Ovary (tissue), 10 donors: ENCODE measurements at places on chromosomes 6 and 20. TPM values are rescaled to one million over a fixed set of nuclear protein-coding genes. Genes with fewer than 3 reads are reported as not detected.

Gene KIFC1
- polyA plus RNA-seq: 2.3 TPM

DNA sequence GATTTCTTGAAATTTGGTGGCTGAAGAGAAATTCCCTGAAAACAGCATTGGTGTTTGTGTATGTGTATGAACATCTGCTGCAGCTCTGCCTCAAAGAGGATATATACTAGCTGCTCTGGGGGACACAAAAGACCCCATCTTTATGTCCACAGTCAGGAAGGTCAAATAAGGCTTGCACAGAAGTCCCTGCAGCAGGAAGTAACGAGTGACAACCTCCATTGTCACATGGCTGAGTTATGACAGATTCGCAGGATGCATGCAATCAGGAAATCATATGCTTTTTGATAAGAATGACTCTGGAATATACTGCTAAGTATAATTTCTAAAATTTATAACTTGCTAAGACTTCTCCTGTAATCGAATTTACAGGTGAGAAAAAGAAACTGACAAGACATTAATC is 225.9 kb upstream of the CST7 start:
- no peak for DNase-seq
- H3K27me3 ChIP-seq: no peaks in the 10 kb centered on the region
- no peaks in the 10 kb centered on the region for H3K36me3 ChIP-seq
- H3K27ac ChIP-seq: no peak overlapping the region
- H3K4me1 ChIP-seq: no peaks in the 10 kb centered on the region

DNA sequence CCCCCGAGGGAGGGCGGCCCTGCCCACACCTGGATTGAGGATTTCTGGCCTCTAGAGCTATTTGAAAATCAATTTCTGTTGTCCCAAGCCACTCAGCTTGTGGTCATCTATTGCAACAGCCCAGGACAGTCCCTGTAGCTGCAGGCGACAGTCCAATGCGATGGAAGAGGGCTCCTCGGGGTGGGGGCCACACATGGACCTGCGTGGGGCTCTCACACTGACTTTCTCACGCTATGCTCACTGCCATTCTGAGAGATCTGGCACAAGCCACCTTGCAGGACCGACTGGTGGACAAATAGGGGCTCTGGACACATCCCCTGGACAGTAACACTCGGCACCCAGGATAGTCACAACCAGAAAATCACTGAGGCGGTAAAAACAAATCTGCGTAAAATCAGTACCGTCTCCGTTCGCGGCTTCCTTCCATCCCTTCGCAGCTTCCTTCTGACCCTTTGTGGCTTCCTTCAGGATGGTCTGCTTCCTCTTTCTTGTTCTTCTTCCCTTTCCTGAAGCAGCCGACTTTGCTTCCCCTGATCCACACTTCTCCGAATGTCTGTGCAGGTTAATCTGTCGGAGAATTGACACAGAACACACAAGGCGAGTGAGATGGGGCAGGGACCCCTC is 21.8 kb downstream of the CTCFL start:
- H3K27ac ChIP-seq: no peak overlapping the region
- no peaks in the 10 kb centered on the region for H3K27me3 ChIP-seq
- no peaks in the 10 kb centered on the region for H3K4me1 ChIP-seq
- no peak for DNase-seq

DNA sequence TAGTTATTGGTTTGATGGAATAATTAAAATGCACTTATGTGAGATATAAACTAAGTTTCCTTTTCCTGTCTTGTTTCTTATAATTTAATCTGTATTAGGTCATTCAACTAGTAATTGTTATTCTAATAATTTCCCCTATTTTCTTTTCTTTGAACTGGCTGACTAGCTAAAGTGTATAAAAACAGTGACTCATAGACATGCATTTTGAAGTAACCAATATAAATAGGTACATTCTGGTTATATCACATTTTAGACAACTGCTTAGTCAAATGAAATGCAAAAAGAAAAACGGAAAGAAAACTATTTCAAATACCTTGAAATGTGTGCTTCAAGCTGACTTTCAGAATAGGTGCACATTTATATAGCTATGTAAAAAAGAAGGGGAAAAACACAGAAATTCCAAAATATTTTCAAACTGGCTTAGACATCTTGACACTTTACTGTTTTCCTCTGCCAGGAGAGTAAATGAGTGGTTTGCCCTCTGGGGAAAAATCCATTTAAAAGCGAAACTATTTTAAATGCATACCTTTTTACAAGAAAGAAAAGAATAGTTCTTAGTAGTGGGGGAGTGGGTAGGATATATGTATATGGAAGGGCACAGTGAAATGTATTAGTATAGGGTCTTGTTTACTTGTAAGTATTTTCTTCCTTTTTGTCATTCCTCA is 28.3 kb downstream of the KCNQ5 start:
- H3K27ac ChIP-seq: no peak overlapping the region
- no peak for DNase-seq
- no peaks in the 10 kb centered on the region for H3K27me3 ChIP-seq

Gene ZSCAN16
- polyA plus RNA-seq: 4.0 TPM

DNA sequence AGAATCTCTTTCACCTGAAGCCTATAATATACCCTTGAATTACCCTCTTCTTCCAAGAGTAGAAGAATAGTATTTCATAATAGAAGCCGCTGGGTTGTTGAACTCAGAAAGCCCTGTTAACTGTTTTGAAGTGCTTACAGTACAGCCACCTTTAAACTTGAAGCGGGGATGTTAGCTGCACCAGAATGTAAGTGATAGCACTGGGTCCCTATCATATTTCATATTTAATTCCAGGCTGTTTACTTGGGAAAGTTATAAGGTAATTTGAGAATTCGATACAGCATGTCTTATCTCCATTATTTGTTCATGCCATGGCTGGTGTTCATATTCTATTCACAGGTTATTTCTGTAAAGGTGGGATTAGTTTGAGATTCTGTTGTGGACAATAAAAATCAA is 63.5 kb upstream of the VSTM2L start:
- no peak overlapping the region for H3K27ac ChIP-seq
- H3K36me3 ChIP-seq: no peaks in the 10 kb centered on the region
- H3K4me3 ChIP-seq: no peak overlapping the region
- H3K27me3 ChIP-seq: no peaks in the 10 kb centered on the region
- no peak for DNase-seq

- H3K27ac ChIP-seq: no peak overlapping the region
- DNase-seq: no peak
- no peak overlapping the region for H3K4me3 ChIP-seq
- no peaks in the 10 kb centered on the region for H3K36me3 ChIP-seq
- no peaks in the 10 kb centered on the region for H3K27me3 ChIP-seq
These were observed 165.4 kb downstream of the OGFRL1 start for GRCh38 chr6:71454056-71454455.

Gene GGT7
- 15.5 TPM for polyA plus RNA-seq

DNA sequence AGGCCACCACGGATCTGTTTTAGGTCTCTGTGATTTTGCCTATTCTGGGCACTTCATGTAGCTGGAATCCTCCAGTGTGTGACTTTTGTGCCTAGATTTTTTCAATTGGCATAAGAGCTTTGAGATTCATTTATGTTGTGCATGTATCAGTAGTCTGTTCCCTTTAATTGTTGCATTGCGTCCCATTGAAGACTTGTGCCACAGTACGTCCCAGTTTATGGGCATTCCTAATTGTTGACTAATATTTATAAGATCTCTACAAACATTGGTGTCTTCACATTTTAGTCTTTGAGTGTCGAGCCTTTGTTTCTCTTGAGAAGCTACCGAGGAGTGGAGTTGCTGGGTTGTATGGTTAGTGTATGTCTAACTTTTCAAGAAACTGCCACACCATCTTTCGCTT is 704 bp upstream of the FAM210B start:
- H3K4me1 ChIP-seq: peaks cover 19% of the 10 kb centered on the region
- no peaks in the 10 kb centered on the region for H3K36me3 ChIP-seq
- no peak overlapping the region for H3K27ac ChIP-seq
- no peak overlapping the region for H3K4me3 ChIP-seq
- no peaks in the 10 kb centered on the region for H3K27me3 ChIP-seq

Gene ENPP4
- 6.5 TPM for polyA plus RNA-seq

Gene TCP11
- 0.50 TPM for polyA plus RNA-seq

DNA sequence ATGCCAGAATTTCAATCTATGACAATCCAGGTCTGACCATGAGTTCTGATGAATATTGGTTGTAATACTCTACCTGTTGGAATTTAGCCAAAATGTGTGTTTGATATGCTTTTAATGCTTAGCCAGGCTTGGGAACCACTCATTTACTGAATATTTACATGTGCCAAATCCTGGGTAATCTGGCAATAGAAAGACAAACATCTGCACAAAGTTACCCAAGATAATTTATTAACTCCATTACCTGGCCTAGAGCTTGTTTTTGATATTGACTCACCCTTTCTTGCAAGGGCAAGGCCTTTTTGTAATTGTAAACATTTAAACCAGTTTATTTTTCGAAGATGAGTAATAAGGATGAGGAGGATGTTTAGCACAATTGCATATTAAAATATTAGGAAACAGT is 13.5 kb upstream of the CD2AP start:
- no peaks in the 10 kb centered on the region for H3K36me3 ChIP-seq
- H3K27ac ChIP-seq: no peak overlapping the region
- H3K4me1 ChIP-seq: no peaks in the 10 kb centered on the region
- H3K27me3 ChIP-seq: no peaks in the 10 kb centered on the region
- H3K4me3 ChIP-seq: no peak overlapping the region
- no peak for DNase-seq

GRCh38 chr6:168165373-168165772 is 86.4 kb upstream of the FRMD1 start:
- no peak for DNase-seq
- H3K27me3 ChIP-seq: no peaks in the 10 kb centered on the region
- H3K4me3 ChIP-seq: no peak overlapping the region
- no peaks in the 10 kb centered on the region for H3K36me3 ChIP-seq
- H3K4me1 ChIP-seq: no peaks in the 10 kb centered on the region
- no peak overlapping the region for H3K27ac ChIP-seq

GRCh38 chr20:46351357-46352058 is 43.2 kb upstream of the CDH22 start:
- no peaks in the 10 kb centered on the region for H3K27me3 ChIP-seq
- no peak overlapping the region for H3K4me3 ChIP-seq
- H3K36me3 ChIP-seq: no peaks in the 10 kb centered on the region
- no peak for DNase-seq

DNA sequence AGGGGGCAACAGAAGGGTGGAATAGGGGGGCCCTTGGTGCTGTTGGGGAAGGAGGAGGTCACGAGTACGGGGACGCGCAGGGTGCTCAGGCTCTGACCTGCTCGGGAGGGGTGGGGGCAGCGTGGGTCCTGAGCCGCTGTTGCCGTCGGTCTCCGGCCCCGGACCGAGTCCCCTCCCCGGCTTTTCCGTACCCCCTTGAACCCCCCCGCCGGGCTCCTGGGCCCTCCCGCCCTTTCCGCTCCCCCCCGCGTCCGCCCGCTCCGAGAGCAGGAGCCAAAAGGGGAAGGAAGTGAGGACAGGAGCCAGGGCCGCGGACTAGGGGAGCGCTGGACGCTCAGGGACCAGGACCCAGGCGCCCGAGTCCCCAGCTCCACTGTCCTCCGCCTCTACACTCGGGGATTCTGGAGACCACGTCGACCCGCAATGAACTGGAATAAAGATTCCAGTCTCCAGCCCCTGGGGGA is at the start of gene RGL2:
Gene RGL2 (minus strand): TSS at position 170 of the 464 bp plus-strand sequence. CDS start 332 bp downstream, outside the sequence.
- peak within 1 kb of the TSS; percentile 73 for H3K27ac ChIP-seq
- H3K27me3 ChIP-seq: no peaks in the 10 kb centered on the region
- H3K4me1 ChIP-seq: peaks cover 9% of the 10 kb centered on the region
- DNase-seq: peak; percentile 84

Gene C20orf144
- polyA plus RNA-seq: not detected

Gene NXT1
- polyA plus RNA-seq: 20.5 TPM

Gene DDAH2
- 127 TPM for polyA plus RNA-seq

DNA sequence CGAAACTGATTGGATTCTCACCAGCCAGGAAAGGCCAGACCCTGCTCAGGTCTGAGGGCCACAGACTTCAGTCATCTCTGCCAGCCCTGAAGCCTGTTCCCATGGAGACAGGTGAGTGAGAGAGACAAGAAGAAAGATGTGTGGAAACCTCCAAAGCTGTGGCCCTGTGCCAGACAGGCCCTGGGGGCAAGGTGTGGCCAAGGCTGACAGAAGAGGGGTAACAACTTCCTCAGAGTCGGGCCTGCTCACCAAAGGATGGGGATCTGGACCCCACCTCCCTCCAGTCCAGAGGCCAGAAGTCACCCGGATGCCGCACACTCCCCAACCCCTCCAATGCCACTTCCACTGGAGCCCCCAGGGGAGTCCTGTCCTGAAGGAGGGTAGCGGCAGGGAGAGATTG is 73.6 kb downstream of the MDGA1 start:
- H3K27ac ChIP-seq: no peak overlapping the region
- DNase-seq: no peak
- no peak overlapping the region for H3K4me3 ChIP-seq
- H3K36me3 ChIP-seq: no peaks in the 10 kb centered on the region

Gene ADTRP
- polyA plus RNA-seq: 0.12 TPM

DNA sequence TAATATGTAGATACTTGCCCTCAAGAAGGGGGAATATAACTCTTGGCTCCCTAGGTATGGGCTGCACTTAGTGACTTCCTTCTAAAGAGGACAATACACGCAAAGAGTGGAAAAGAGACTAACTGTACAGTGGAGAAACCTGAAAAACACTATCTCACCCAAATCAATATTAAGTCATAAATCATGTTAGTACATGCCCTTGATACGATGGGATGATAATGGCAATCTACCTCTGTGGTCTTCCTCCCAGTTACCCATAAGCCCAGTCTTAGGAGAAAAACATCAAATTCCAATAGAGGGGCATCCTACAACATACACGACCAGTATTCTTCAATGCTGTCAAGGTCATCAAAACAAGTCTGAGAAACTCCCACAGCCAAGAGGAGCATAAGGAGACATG is 1.3 kb downstream of the TRIM26 start:
- no peak overlapping the region for H3K27ac ChIP-seq
- no peak for DNase-seq
- no peaks in the 10 kb centered on the region for H3K27me3 ChIP-seq
- peak overlapping the region; percentile 67 for H3K4me3 ChIP-seq

Gene TOX2
- polyA plus RNA-seq: 2.3 TPM

Gene F13A1
- polyA plus RNA-seq: 19.6 TPM

DNA sequence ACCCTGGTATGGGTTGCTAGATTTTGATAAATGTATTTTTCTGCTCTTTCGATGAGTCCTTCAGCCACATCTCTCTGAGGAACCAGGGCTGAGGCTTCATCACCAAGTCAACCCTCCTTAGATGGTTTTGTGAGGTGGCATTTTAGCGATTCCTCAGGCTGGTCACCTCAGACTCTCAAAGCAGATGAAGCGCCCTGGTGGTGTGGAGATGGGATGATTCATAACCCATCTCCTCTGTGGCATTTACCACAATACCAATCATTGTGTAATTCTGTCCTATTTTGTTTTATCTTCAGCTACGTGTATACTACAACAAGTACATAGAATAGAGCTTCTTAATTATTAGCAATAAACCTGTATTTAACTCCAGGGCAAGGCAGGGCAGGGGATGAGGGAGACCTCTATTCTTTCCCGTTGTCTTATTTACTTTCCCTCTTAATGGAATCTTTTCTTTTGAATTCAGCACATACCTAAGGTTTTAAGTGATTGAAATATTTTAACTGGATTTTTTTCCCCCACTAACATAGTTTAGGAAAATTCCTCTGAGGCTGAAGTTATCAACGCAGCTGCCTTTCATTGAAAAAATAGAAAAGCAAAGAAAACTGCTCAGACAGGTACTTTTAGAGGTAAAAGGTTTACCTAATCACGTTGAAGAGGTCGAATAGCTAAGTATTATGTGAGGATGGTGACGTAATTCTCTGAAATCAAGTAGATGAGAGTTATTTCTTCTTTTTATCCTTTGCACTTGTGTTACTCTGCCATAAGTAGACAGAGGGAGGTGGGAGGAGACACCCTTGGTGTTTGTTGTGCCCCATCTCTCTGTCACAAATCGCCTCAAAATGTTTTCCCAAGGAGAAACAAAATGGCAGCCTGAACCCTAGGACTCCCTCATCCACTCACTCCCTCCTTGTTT is 57.4 kb upstream of the EDN3 start:
- H3K4me1 ChIP-seq: no peaks in the 10 kb centered on the region
- H3K27me3 ChIP-seq: no peaks in the 10 kb centered on the region
- DNase-seq: no peak
- no peak overlapping the region for H3K4me3 ChIP-seq
